ENCODE measurements at places on chromosomes 2 and 18. TPM values are rescaled to one million over a fixed set of nuclear protein-coding genes. Genes with fewer than 3 reads are reported as not detected.
A peak's percentile ranks its signal among the peaks of the same experiment; 100 is the strongest.

GRCh38 chr2:235383272-235383843 lies 110.5 kb upstream of the AGAP1 start:
- no peak for DNase-seq

AMER3 gene
- not detected for total RNA-seq

GRCh38 chr18:31819106-31819924 lies 58.6 kb upstream of the SLC25A52 start:
- DNase-seq, result peak; percentile 36

SLC4A5 gene
- not detected for total RNA-seq

PTPN4 gene
- 12.9 TPM for total RNA-seq

APLF gene
- total RNA-seq, result 0.58 TPM

DNA sequence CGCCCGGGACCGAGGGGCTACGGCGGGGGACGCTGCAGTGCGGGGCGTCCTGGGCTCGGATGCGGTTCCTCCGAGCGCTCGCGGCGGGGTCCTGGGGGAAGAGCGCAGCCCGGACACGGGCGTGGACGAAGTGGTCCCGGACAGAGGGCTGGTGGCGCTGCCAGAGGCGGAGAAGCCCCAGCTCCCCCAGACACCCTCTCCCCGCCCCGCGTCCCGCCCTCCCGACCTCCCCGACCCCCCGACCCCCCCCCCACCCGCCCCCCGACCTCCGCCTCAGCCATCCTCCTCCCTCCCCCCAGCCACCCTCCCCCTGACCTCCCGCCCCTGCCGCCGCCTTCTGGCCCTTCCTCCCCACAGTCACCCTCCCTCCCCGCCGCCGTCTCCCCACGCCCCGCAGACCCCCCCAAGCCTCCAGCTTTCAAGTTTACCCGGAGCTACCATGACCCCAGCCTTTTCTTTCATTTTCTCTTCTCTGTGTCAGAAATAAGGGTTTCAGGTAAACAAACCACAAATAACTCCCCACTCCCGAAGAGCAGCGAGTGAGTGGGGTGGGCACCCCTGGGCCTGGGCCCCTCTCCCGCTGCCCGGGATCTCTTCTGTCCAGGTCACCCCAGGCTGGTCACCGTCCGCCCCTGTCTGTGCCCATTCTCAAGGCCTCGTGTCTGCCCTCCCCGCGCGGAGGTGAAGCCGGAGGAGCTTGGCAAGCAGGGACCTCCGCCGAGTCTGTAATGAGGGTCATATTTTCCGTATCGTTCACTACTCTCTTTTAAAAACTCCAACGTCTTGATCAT lies 5.1 kb downstream of the NFATC1 start:
- no peak for DNase-seq

DNA sequence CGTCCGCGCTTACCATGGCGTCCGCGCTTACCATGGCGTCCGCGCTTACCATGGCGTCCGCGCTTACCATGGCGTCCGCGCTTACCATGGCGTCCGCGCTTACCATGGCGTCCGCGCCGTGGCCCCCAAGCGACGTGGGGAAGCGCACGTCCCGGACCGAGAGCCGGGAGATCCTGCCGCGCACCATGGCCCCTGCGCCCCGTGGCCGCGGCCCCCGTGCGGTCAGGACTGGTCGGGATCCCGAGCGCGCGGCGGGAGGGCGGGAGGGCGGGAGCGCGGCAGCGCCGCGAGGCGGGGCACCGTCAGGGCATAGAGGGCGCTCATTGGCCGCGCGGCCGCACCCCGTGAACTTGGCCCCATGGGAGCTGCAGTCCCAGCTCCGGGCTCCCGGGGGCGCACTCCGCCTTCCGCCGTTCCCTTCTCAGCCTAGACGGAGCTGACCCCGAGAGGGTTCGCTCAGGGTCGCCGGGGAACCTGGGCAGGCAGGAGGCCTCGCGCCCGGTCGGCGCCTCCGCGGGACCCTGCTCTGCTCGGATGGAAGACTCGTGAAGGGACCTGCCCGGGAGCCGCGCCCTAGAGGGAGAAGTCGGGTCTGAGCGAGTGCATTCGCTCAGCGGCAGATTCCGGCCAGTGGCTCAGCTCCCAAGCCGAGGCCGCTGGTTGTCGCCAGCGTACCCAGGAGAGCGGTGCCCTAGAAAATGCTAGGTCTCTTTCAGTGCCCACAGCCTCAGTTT lies at the start of gene ENOSF1:
Gene ENOSF1, minus strand, starts transcription at position 230 of the 734 bp plus-strand sequence. Its CDS starts 43 bp downstream, at position 187.
- peak; percentile 45 for DNase-seq

- no peak for DNase-seq
Observed at GRCh38 chr2:28546242-28546641, 50.4 kb downstream of the PLB1 start.

DNA sequence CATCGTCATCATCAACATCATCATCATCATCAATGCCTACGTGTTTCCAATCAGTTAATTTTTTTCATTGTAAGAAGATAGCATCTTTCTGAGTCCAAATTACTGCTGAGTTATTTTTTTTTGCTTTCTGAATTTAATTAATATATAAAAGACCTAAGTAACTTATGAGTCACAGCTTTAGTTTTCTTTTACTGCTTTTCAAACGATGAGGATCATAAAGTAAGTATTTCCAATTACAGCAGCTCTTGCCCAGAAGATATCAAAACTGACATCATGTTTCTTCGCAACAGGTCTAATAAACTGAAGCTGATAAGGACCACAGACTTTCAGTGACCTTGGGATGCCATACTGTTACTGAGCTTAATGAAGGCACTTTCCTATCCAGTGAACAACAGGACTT lies 442.2 kb downstream of the DSEL start:
- DNase-seq, result no peak

DNA sequence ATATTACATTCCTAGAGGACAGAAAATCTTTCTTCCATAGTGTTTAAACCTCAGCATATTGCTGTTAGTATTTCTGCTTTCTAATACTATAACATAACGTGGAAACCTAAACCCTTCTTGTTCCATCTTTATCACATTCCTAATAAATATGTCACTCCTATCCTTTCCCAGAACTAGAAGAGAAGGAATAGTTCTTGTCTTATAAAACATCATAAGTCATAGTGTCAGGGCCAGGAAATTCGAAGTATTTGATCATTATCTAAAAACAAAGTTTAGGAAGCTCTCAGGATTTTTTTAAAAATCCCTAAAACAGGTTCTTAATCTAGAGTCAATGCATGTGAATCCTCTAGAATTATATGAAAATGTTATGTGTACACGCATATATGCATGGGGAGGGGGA lies 2.0 kb downstream of the NHEJ1 start:
- DNase-seq, result no peak

CD28 gene
- total RNA-seq, result not detected

DNA sequence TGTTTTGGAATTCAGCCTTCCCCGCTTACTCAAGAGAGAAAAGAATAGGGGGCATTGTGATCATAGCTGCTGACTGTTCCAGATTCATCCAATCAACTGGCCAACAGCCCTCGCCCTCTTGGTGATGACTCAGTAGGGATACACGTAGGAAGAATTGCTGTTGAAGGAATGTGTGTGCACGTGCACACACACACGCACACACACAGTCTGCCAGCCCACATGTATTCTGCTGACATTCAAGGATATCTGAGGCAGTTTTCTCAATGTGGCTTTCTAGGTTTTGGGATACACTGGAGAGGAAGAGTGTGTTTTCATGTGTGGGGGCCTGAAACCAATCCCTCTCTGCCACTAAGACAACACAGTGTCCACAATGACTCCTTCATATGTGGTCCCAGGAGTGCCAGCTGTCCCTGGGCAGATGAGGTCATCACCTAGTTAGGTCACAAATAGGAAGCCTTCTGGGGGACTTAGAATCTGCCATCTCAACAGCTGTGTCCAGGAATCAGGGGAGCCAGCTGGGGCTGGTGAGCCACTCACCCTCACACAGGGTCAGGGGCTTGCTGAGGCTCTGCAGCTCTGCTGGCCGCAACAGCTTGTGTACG lies 352.6 kb downstream of the SS18 start:
- peak; percentile 98 for DNase-seq

- no peak for DNase-seq
Observed at GRCh38 chr2:113186433-113186796, 12.6 kb downstream of the PSD4 start.

RIT2 gene
- total RNA-seq, result not detected

AQP12A gene
- not detected for total RNA-seq

- DNase-seq, result no peak
Observed at GRCh38 chr2:170084820-170085491, 93.0 kb upstream of the MYO3B start.

FRZB gene
- total RNA-seq, result not detected

DNA sequence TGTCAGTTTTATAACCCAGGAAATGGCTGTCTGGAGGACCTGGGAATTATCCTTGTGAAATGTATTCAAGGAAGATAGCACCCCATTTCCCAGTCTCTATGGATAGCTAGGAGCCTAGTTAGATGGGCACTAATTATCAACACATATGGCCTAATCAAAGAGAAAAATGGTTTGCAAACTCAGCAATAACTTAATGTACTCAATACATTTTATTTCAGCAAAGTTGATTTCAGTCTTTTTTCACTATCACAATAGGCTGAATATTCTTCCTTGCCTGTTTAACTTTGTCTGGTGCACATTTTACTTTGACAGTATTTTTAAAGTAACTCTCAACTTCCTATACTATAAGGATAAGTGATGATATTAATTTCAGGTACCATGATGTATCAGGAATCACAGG lies 756.3 kb downstream of the CCDC85A start:
- no peak for DNase-seq

PXDN gene
- total RNA-seq, result 0.88 TPM

GRCh38 chr2:17298453-17298852 lies 219.8 kb downstream of the RAD51AP2 start:
- DNase-seq, result peak; percentile 68

ATOH8 gene
- 3.8 TPM for total RNA-seq

- DNase-seq, result no peak
Observed at GRCh38 chr2:211241891-211242290, 685.5 kb downstream of the CPS1 start.

HOXD11 gene
- 8.9 TPM for total RNA-seq

DNA sequence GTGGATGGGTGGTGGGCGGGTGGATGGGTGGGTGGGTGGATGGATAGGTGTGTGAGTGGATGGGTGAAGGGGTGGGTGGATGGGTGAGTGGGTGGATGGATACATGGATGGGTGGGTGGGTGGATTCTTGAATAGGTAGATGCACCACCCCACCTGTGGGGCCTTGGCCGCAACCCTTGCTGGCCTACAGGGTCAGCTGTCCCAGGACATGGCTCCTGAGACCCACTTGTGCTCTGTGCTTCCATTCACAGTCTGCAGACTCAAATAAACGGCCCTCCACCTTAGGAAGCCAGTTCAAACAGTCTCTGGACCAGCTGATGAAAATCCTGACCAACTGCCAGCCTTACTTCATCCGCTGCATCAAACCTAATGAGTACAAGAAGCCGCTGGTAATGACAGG lies 54.4 kb downstream of the MYO7B start:
- no peak for DNase-seq

DNA sequence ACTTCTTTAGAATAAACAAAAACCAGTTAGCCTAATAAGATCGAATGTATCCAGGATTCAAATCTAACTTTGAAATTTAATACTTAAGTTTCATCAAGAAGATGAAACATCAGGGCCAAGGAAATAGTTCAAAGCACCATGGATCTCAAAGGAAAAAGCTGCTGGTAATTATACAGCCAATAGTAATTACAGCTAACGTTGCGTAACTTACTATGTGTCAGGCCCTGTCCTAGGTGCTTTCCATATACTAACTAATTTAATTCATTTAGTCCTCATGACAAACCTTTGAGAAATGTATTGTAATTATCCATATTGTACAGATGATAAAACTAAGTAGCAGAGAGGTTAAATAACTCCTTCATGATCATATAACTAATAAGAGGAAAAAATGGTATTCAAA lies 598.6 kb downstream of the NYAP2 start:
- DNase-seq, result no peak

LOXL3 gene
- total RNA-seq, result 49.8 TPM

DNA sequence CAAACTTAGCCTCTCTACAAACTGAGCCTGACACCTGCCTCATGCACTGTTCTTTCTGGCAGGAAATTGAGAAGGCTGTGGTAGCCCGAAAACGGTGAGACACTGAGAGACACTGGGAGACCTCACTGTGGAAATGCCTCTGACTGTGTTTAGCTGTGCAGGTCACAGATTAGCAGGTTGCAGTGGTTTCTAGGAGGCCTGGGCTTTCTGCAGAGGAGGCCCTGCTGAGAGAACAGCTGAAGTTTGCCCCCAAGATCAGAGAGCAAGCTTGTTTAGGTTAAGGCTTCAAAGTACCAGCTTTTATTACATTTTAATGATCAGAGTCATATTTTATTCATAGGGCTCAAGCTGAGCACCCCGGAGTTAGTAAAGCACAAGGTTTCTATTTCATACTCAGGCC lies 68.7 kb upstream of the LYPD6 start:
- DNase-seq, result no peak

MOCOS gene
- total RNA-seq, result 12.2 TPM

ANKRD53 gene
- total RNA-seq, result 0.03 TPM

DNA sequence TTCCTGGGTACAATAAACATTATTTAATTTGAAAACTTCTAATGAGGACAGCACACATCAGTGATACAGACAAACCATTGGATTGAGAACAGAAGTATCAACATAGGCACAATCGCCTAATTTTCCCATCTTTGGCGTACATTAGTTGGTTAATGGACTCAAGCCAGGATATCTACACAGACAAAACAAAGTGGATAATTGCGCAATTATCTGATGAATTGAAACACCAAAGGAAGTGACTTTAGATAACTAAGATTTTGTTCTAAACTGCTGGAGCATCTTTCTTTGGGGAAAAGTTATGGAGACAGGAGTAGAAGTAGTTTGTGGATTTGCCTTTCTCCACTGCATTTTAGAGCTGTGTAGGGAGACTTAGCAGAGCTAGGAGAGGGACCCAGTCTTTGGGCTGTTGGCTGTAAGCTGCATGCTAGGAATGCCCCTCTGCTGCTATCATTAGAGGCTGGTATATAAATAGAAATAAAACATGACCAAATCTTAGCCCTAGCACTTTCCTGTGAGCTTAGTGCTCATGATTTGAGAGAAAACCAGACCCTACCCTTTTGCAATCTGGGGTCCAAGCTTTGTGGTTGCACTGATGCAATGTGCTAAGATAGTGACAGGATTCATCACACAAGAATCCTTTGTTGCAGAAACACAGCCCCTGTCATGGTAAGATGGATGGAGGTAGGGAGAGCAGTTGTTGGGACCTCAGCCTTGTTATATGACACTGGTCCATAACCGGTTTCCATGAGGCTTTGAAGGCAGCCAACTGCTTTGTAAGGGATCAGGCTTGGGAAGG lies 264.5 kb upstream of the PIK3C3 start:
- peak; percentile 15 for DNase-seq

GRCh38 chr18:22871809-22872525 lies 61.2 kb upstream of the RBBP8 start:
- DNase-seq, result peak; percentile 31
